Activated CD4-positive, alpha-beta T cell treated with anti-CD3 and anti-CD28 coated beads, Interleukin-2, amount 10 ng/mL, durations not matched to agents 24 days and 14 days (primary cell): ENCODE measurements at places on chromosomes 6 and 20. TPM values are rescaled to one million over a fixed set of nuclear protein-coding genes. Genes with fewer than 3 reads are reported as not detected.

The BFSP1 gene
- 0.33 and 0.43 TPM in 2 replicates for total RNA-seq

The GLP1R gene
- total RNA-seq = 0.09 TPM in 2 replicates

The XKR7 gene
- total RNA-seq = not detected in 2 replicates

The GTSF1L gene
- total RNA-seq = not detected in 2 replicates

The ROMO1 gene
- 82.3 and 94.9 TPM in 2 replicates for total RNA-seq

The NMBR gene
- total RNA-seq = not detected in 2 replicates

The TREML2 gene
- 3.5 TPM in 2 replicates for total RNA-seq

The MRAP2 gene
- not detected in 2 replicates for total RNA-seq

The TBX18 gene
- total RNA-seq = not detected in 2 replicates

The CD83 gene
- total RNA-seq = 80.2 and 84.8 TPM in 2 replicates

The KIAA0408 gene
- 8.2 and 8.7 TPM in 2 replicates for total RNA-seq

The TRPC4AP gene
- total RNA-seq = 46.4 and 47.8 TPM in 2 replicates

The LY6G6C gene
- total RNA-seq = not detected in 2 replicates

The CCR6 gene
- not detected in 2 replicates for total RNA-seq

The FAM110A gene
- total RNA-seq = 13.3 and 15.4 TPM in 2 replicates

The PNLDC1 gene
- total RNA-seq = 0.40 and 0.97 TPM in 2 replicates

The TGM3 gene
- not detected in 2 replicates for total RNA-seq

The ZC2HC1B gene
- total RNA-seq = not detected in 2 replicates

The SLC22A1 gene
- 2.2 and 3.1 TPM in 2 replicates for total RNA-seq

The KCNB1 gene
- total RNA-seq = 0.07 TPM in 2 replicates

The ZNFX1 gene
- 61.2 and 61.5 TPM in 2 replicates for total RNA-seq

The SS18L1 gene
- 26.7 and 29.0 TPM in 2 replicates for total RNA-seq

The SGK2 gene
- total RNA-seq = 0.23 TPM in 1 of 2 replicates, not detected in the other

The PACRG gene
- total RNA-seq = not detected in 2 replicates

The PACSIN1 gene
- total RNA-seq = not detected in 2 replicates

The HCK gene
- not detected in 2 replicates for total RNA-seq

The PRSS16 gene
- 0.31 TPM in 1 of 2 replicates, not detected in the other for total RNA-seq

The SAMHD1 gene
- total RNA-seq = 51.6 TPM in 2 replicates

The TM9SF4 gene
- total RNA-seq = 48.9 and 49.8 TPM in 2 replicates

The ADAM33 gene
- total RNA-seq = not detected in 2 replicates

The LTB gene
- 134 and 136 TPM in 2 replicates for total RNA-seq

The SUMO4 gene
- 10.1 and 10.9 TPM in 2 replicates for total RNA-seq

The ANKEF1 gene
- 0.24 and 0.58 TPM in 2 replicates for total RNA-seq

The GJA1 gene
- not detected in 2 replicates for total RNA-seq

The PPP1R11 gene
- 60.9 and 61.1 TPM in 2 replicates for total RNA-seq

The PBOV1 gene
- total RNA-seq = not detected in 2 replicates

The VSTM2L gene
- total RNA-seq = 0.09 TPM in 1 of 2 replicates, not detected in the other

The GABRR2 gene
- 0.19 and 1.0 TPM in 2 replicates for total RNA-seq
